Panc1 (cell line): ENCODE measurements at places on chromosomes 7 and 10.

- DNase-seq, result no peak
Observed at GRCh38 chr7:140674899-140675701, 2.4 kb downstream of the ADCK2 start.

DNA sequence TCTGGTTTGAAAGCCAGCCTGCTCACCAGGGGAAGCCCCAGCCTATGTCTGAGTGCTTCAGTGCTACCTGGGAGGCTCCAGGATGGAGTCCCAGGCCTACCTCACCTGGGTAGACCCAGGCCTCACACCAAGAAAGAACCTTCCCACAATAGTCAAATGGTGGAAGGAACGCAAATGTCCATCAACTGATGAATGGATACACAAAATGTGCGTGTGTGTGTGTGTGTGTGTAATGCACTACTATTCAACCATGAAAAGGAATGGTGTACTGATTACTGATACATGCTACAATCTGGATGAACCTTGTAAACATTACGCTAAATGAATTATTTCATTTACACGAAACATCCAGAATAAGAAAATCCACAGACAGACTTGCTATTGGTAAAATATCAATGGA is 15.2 kb upstream of the ADRB1 start:
- DNase-seq, result no peak

DNA sequence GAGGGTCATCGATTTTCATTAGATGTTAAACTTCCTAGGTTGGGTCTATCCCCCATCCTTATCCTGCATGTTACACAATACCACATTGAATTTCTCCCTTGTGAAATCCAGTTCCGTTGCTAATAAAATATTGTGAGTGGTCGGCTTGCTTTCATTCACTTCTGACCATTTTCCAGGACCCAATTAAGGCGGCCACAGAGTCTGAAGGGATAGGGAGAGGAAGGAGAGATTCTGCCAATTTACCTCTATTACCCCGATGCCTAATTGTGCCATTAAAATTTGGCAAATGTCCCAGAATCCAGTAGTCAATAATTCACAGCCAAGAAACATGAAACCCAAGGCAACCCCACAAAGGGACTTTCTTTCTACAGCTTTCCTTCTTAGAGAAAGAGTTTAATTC is 129.9 kb downstream of the IPMK start:
- no peak for DNase-seq

GRCh38 chr7:94179466-94179865 is 175.3 kb upstream of the BET1 start:
- no peak for DNase-seq

DNA sequence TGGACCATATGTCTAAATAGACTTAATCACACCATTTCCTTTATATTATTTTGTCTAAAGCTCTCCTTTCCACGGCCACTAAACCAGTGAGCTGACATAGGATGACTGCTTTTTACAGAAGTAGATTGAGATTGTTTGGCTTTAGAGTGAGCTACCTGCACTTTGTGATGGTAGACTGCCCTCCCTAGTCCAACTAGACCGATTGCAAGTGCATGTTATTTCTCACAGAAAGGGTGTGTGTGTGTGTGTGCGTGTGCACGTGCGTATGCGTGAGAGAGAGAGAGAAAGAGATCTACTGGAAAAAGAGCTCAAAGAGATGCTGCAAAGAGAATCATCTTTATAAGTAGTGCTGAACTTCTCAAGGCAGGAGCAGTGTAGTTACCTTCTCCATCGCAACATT is 60.7 kb downstream of the VCL start:
- no peak for DNase-seq

DNA sequence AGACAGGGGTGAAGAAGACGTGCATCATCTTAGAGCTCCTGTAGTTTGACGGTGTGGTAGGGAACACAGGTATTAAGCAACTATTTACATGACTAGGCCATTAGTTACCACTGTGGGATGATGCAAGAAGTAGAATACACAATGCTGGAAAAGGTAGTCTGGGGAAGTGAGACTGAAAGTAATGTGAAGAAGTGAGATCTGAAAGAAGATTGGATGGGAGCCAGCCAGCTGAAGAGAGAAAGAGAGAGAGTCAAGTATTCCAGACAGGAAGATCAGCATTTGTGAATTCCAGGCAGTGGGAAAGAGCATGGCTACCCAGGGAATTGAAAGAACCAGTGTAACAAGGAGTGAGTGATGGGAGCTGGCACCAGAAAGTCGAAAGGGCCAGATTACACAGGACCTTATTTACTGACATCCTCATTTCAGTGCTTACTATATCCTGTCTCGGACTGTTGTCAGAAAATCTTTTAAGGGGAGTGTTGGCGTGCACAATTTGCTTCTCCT is 4.0 kb upstream of the CFAP58 start:
- DNase-seq, result no peak

DNA sequence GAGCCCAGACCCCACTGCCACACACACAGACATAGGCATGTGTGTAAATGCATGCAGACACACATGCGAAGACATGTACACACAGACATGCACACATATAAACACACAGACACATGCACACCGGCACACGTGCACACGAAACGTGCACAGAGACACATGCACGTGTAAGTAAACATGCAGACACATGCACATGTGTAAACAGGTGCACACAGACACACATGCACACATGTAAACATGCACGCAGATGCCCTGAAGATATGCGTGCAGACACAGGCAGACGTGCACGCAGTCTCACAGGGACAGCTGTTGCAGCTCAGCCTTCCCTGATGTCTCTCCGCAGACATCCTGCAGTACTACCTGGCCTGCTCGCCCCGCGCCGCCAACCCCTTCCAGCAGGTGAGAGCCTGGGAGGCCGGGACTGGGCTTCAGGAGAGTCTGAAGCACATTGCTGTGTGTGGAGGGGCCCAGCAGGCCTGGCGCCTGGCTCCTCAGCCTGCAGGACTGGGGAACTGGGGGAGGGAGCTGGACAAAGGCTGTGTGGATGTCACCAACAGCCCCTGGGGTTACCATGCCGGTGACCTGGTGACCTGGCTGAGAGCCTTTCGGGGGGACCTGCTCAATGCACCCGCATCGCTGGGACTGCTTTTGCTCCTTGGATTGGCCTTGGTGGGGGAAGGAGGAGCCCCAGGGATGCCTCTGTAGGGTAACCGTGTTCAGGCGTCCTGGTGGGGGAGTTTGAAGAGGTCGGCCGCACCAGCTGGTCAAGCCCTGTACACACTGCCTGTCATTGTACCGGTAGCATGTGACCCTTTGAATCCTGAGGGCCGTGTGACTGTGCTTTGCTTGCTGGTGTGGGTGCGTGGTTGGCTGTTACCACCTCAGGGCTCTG is 20.3 kb downstream of the TTYH3 start:
- DNase-seq, result no peak

DNA sequence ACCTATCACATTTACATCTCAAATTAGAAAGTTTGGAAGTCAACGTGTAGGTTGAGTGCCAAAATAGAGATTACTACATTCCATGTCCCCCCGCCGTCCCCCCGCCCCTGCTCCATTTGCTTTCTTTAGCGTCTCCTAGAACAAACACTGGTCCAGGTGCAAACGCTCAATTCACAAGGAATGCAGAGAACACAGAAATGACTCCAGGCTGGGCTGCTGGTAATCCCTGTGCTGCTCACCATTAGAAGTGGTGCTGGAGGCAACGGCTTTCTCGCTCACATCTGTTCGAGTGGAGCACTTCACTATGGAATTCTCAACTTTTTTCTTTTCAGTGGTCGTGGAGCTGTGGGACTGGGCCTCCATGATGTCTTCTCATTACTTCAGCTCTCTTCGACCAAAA is 14.1 kb downstream of the GLI3 start:
- no peak for DNase-seq

GRCh38 chr7:92714280-92714679 is 122.1 kb downstream of the CDK6 start:
- no peak for DNase-seq

GRCh38 chr10:17644485-17644943 is 563 bp downstream of the STAM start:
- no peak for DNase-seq

- no peak for DNase-seq
Observed at GRCh38 chr7:31603046-31603445, 84.0 kb upstream of the PPP1R17 start.
